ENCODE measurements at places on chromosomes 2 and 18.

DNA sequence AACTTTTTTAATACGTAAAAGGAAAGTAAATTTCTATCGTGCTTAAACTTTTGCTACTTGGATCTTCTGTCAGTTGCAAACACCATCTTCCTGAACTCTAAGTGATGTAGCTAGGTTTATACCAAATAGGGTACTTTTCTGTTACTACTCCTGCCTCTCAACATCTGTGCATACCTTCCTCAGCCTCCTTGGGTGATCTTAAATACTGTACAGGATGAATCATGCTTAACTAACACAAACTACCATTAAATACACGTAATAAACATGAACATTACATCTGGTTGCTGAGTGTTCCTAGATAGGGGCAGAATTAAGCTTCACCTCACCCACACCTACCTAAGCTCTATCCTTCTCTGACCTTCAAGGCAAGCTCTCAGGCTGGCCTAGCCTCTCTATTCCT is 398.0 kb downstream of the TXNL1 start:
- DNase-seq, result no peak

DNA sequence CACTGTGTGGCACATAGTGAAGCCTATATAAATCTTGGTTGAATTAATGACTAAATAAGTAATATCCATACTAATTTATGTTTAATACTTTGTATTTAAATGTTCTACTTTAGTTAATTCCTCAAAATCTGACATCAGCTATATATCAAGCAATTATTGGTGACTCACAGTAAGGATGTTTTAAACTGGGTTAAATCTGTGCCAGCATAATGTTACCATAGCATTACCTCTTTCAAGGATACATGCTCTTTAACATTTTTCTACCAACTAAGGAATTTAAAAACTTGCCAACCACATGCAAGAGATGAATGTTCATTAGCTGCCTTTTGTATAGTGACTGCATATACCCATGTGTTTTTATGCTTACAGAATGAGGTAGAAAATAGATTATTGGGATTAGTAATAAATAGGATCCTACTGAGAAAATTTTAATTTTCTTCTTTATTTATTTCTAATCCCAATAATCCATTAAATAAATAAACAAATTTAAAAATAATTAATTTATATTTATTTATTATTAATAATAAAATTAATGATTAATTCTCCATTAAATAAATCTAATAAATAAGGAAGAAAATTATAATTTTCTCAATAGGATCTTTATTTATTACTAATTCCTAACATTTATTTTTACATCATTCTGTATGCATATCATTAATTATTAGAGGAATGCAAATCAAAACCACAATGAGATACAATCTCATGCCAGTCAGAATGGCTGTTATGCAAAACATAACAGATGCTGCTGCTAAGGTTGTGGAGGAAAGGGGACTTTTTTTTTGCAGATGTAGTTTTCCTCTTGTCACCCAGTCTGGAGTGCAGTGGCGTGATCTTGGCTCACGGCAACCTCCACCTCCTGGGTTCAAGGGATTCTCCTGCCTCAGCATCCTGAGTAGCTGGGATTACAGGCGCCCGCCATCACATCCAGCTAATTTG is 410.7 kb upstream of the DSEL start:
- no peak for DNase-seq

GRCh38 chr18:43533371-43533770 is 256.1 kb upstream of the SYT4 start:
- DNase-seq, result no peak

- DNase-seq, result no peak
These were observed 70.0 kb upstream of the ZNF236 start for GRCh38 chr18:76752400-76752799.

GRCh38 chr18:77055429-77056300 is 76.9 kb downstream of the MBP start:
- DNase-seq, result no peak

DNA sequence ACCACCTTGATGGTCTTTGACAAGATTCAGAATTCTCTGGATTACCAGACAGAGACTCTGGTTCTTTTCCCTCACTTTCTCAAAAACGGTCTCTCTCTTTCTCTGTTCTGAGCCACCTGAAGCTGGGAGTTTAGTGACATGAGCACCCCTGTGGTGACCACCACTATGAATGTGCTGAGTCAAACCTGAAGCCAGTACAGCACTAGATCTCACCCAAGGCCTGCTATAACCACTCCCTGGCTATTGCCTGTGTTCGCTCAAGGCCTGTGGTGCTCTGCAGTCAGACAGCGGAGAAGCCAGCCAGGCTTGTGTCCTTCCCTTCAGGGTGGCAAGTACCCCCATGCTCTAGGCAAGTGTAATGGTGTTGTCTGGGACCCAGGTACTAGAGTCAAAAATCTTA is 828.9 kb upstream of the NXPH2 start:
- DNase-seq, result no peak

GRCh38 chr2:150255528-150255927 is 231.9 kb downstream of the RND3 start:
- DNase-seq, result no peak

- DNase-seq, result peak; percentile 3
These were observed 208.4 kb upstream of the COL3A1 start for GRCh38 chr2:188765522-188766470.

- no peak for DNase-seq
These were observed 21.1 kb downstream of the ARHGAP15 start for GRCh38 chr2:143150287-143150686.

GRCh38 chr2:125566422-125566821 is 1089.5 kb upstream of the GYPC start:
- no peak for DNase-seq

DNA sequence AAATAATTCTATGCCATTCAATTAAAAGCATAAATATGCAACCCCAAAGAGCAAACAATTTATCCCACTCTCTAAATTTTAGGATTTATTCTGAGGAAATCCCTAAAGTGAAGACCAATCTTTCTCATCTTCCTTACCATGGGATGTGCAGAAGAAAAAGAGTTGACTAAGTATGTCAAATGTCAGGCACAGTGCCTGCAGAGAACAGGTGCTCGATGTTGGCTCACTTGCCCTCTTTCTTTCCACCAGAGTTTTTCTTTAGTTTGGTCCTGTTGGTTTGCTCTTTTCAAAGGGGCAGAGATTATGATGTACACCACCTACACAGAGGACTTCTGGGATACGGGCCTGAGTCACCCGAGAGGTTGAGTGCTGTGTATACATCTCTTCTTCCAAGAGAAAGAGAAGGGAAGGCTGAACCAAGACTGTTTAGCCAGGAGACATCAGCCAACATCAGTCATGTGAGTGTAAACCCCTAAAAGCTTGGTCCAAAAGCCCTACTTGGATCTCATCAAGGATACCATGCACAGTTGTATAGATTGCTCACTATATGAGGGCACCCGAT is 51.7 kb downstream of the SUMO1 start:
- no peak for DNase-seq

DNA sequence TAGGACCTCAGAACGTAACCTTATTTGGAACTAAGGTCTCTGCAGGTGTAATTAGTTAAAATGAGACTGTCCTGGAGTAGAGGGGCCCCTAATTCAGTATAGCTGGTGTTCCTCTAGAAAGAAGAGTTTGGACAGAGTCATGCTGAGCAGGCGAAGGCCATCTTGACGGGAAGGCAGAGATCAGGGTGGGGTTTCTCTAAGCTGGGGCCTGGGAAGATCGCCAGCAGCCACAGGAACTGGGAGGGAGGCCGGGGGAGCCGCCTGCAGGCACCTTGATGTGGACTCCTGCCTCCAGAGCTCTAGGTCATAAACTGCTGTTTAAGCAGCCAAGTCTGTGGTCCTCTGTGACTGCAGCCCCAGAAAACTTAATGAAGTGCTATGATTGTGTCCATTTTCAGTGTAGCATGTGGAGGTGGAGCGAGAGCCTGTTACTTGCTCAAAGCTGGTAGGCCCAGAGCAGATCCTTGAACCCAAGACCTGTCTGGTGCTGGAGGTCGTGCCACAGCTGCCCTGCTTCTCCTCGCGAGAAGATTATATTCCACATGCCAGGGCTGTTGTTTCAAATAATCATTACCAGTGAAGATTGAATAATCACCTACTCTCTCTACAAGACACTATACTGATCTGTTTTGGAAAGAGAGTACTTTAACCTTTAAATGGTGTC is 105.7 kb downstream of the TPO start:
- DNase-seq, result no peak

DNA sequence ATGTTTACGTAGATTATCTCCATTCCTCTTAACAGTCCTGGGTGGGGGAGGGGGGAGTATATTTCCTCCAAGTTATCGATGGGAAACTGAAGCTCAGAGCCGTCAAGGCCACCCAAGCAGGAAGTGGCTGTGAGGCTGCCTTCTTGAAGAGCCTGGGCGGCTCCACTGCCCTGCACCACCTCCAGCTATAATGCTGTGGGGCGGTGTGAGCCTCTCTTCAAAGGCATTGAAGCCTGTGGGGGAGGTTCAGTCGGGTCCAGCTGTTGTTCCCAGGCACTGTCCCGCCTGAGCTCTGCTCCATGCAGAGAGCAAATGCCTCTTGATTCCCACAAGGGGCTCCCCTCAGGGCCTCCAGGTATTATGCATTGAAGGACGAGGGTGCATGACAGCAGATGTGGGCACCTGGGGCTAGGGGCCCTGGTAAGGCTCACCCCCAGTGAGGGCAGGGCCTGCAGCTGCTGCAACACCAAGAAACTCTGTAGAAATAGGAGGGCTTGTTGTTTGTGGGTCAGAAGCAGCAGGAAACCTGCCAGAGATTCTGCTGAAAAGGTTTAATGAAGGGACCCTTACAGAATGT is 29.5 kb upstream of the LAPTM4A start:
- DNase-seq, result no peak

DNA sequence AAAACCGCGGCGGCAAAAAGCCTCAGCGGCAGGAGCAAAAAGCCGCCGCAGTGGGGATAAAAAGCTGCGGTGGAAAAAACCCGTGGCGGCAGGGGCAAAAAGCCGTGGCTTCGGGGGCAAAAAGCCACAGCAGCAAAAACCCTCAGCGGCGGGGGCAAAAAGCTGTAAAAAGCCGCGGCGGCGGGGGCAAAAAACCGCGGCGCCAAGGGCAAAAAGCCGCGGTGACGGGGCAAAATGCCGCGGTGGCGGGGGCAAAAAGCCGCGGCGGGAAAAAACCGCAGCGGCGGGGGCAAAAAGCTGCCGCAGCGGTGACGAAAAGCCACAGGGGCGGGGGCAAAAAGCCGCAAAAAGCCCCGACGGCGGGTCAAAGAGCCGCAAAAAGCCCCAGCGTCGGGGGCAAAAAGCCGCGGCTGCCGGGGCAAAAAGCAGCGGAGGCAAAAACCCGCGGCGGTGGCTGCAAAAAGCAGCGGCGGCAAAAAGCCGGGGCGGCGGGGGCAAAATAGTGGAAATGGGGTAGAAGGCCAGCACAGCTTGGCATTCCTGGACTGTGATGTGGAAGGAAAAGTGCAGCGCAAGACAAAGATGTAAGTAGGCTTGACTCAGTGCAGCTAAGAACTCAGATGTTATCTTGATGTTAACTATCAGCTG is 151.8 kb downstream of the ANKRD30BL start:
- no peak for DNase-seq

DNA sequence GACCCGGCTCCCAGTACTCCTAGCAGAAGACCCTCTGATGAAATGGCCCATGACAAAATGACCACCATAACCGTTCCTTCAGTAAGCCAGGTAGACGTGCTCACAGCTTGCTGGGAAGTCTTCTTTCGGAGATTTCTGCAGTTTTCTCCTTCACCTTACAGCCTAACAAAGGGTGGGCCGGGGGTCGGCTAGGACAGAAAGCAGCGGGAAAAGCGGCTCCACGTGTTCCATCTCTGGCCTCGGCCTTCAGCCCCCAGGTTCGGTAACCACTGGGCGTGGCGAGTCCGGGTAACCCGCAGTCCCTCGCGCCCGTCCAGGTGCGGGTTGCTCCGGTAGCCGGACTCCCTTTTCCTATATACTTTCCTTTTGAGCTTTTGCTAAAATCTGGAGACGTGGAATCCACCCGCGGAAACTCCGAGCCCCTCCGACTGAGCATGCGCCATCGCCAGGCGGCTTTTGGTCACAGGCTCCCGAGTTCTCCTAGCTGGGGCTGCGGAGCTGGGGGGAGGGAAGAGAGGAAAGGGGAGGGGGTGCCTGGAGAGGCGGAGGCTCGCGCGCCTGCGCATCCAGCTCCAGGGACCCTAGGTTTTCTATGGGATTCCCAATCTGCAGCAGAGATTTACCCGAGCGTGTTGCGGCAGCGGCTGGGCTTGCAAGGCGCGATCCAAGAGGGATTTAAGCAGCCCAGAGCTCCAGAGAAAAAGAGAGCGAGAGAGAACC is at the start of gene VSNL1:
Gene VSNL1 (plus strand): TSS at position 604 of the 720 bp plus-strand sequence. CDS start 51,379 bp downstream, outside the sequence.
- DNase-seq, result peak; percentile 99

GRCh38 chr2:62800618-62801017 is 95.1 kb downstream of the EHBP1 start:
- DNase-seq, result no peak

DNA sequence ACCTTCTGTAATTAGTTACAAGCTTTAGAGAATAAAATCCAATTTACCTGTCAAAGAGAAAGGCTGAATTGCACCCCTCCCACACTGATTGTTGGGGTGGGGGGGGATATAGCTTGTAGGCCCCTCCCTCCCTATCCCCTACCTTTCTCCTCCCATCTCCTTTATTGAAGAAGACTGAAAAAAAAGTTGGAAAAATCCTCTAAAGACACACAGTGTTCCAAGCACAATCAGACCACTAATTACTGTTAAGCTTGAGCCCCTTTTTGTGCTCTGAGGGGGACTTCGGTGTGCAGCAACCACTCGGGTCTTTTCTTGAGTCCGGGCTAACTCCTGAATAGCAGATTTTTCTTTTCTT is 43.0 kb upstream of the FZD5 start:
- no peak for DNase-seq

DNA sequence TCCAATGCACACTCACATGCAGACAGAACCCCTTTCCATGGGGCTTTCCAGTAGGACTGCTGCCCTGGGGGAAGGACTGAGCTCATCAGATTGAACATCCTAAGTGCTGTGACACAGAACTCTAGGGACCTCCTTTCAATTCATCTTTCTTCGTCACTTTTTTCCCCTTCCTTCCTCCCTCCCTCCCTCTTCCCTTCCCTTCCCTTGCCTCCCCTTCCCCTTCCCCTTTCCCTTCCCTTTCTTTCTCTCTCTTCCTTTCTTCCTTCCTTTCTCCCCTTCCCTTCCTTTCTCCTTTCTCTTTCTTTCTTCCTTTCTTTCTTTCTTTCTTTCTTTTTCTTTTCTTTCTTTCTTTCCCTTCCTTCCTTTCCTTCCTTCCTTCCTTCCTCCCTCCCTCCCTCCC is 39.6 kb upstream of the GATA6 start:
- DNase-seq, result no peak

DNA sequence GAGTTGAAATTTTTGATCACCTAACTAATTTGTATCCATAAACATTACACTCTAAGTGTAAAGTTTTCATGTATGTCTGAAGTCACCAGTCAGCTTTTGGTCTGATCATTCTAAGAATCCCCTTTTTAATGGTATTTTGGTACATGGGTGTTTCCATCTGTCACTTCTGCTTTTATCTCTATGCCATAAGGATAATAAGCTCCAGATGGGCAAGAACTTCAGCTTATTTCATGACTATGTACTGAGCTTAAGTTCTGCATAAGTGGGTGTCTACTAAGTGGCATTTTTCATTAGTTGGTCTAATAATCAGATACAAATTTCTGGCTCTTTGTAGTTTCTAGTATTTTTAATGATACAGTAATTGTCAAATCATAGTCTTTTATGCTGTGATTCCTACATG is 20.4 kb downstream of the UBXN4 start:
- DNase-seq, result peak; percentile 90

- DNase-seq, result no peak
These were observed 231.7 kb downstream of the ARL6IP6 start for GRCh38 chr2:152950126-152950525.

- DNase-seq, result no peak
These were observed 62.4 kb downstream of the ZDBF2 start for GRCh38 chr2:206336861-206337260.
